Mesothelial cell of epicardium (in vitro differentiated cells): ENCODE measurements at places on chromosomes 16 and 17.

- peaks cover 22% of the 10 kb centered on the region for H3K4me1 ChIP-seq
- peak within 1 kb of the TSS; percentile 95 for H3K27ac ChIP-seq
- H3K27me3 ChIP-seq, result no peaks in the 10 kb centered on the region
Observed at GRCh38 chr17:32341857-32342602, at the start of gene C17orf75. Gene C17orf75, minus strand, starts transcription at chr17:32342173. Its CDS starts 34 bp downstream, at chr17:32342139.

GRCh38 chr17:21313320-21313719 is 28.8 kb downstream of the MAP2K3 start:
- H3K27me3 ChIP-seq, result peaks cover 1% of the 10 kb centered on the region
- DNase-seq, result no peak
- peaks cover 14% of the 10 kb centered on the region for H3K36me3 ChIP-seq

GRCh38 chr17:72416905-72417304 is 296.1 kb downstream of the SOX9 start:
- no peaks in the 10 kb centered on the region for H3K27me3 ChIP-seq
- no peak overlapping the region for H3K4me3 ChIP-seq
- H3K36me3 ChIP-seq, result peaks cover 23% of the 10 kb centered on the region
- DNase-seq, result no peak

DNA sequence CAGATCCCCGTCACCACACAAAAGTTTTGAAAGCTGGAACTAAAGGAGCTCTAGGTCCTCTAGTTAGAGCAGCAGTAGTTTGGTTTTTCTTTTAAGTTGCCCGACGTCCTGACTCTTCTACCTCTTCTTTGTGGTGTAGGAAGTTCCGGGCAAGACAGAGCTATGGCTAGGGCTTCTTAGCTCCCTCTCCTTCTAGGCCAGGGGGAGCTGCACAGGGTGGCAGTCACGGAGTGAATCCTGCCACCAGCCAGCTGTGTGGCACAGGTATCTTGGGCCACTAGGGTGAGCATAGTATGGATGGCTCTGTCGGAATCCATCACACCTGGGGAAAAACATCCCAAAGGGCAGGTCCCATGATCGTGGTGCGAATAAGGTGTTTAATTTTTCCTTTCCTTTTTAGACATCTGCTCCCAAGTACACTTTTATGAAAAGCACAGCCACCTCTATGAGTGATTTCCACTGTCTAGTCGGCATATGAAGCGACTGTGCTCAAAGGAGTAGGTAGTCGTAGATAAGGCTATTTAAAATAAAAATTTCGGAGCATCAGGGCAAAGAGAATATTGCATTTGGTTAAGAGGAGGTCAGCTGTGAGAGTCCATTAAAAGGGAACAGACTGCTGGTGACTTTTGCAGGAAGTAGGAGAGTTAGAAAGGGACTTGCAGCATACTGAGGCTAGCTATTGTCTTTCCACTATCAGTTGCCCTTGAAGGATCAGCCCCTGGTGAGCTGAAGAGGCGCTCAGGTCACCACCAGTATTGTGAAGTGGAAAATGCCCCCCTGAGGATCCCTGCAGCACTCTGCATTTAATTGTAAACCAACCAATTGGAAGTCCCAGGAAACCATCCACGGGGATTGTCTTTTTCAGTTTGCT is 2.1 kb downstream of the PRKCA start:
- H3K36me3 ChIP-seq, result no peaks in the 10 kb centered on the region
- peaks cover 60% of the 10 kb centered on the region for H3K27me3 ChIP-seq
- no peak overlapping the region for H3K27ac ChIP-seq
- DNase-seq, result no peak
- H3K4me3 ChIP-seq, result peak overlapping the region; percentile 79
- peaks cover 18% of the 10 kb centered on the region for H3K4me1 ChIP-seq

- H3K4me3 ChIP-seq, result no peak overlapping the region
- peaks cover 10% of the 10 kb centered on the region for H3K4me1 ChIP-seq
- peaks cover 25% of the 10 kb centered on the region for H3K36me3 ChIP-seq
- DNase-seq, result no peak
- H3K27ac ChIP-seq, result no peak overlapping the region
- no peaks in the 10 kb centered on the region for H3K27me3 ChIP-seq
Observed at GRCh38 chr17:30517786-30518185, 40.6 kb downstream of the GOSR1 start.

GRCh38 chr17:75625813-75626486 is 7.3 kb upstream of the SMIM5 start:
- no peaks in the 10 kb centered on the region for H3K27me3 ChIP-seq
- H3K27ac ChIP-seq, result no peak overlapping the region
- no peak for DNase-seq
- peaks cover 2% of the 10 kb centered on the region for H3K36me3 ChIP-seq

DNA sequence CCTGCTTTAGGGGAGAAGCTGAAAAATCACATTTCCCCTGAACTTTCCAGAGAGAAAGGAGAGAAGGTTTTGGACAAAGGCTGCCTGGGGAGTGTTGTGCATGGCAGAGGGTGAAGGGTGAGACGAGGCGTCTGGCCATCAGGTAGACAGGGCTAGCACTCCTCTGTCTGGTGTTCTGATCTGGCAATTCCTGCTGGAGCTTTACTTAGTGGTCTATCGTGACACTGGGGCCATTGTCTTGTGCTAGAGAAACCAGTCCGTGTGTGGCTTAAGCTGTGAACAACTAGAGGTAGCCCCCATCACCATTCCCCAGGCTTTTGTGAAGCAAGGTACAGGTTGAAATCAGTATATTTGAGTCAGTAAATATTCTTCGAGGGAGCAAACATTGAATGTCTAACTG is 8.5 kb downstream of the RHBDL3 start:
- no peaks in the 10 kb centered on the region for H3K4me1 ChIP-seq
- DNase-seq, result no peak
- H3K4me3 ChIP-seq, result no peak overlapping the region
- H3K27ac ChIP-seq, result no peak overlapping the region
- peaks cover 65% of the 10 kb centered on the region for H3K27me3 ChIP-seq
- no peaks in the 10 kb centered on the region for H3K36me3 ChIP-seq

GRCh38 chr17:56305007-56305406 is 151.7 kb downstream of the ANKFN1 start:
- H3K27me3 ChIP-seq, result peaks cover 24% of the 10 kb centered on the region
- H3K4me3 ChIP-seq, result no peak overlapping the region
- H3K27ac ChIP-seq, result no peak overlapping the region
- H3K36me3 ChIP-seq, result no peaks in the 10 kb centered on the region

DNA sequence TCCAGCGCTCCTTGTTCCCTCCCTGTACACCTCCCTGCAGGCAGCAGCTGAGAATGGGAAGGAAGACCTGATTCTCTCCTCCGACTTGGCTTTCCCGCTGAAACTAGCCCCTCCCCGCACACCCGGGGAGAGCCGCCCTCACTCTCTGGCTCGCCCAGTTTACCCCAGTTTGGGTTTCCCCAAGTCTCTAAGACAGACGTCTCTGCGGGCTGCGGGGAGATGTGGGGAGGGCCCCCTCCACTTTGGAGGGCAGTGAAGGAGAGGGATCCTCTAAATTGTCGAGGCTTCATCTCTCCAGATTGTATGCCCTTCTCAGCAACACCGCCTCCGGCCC is 797 bp downstream of the GRB7 start:
- H3K4me1 ChIP-seq, result peaks cover 39% of the 10 kb centered on the region
- DNase-seq, result no peak
- peaks cover 29% of the 10 kb centered on the region for H3K27me3 ChIP-seq
- H3K27ac ChIP-seq, result peak overlapping the region; percentile 95
- peaks cover 4% of the 10 kb centered on the region for H3K36me3 ChIP-seq

DNA sequence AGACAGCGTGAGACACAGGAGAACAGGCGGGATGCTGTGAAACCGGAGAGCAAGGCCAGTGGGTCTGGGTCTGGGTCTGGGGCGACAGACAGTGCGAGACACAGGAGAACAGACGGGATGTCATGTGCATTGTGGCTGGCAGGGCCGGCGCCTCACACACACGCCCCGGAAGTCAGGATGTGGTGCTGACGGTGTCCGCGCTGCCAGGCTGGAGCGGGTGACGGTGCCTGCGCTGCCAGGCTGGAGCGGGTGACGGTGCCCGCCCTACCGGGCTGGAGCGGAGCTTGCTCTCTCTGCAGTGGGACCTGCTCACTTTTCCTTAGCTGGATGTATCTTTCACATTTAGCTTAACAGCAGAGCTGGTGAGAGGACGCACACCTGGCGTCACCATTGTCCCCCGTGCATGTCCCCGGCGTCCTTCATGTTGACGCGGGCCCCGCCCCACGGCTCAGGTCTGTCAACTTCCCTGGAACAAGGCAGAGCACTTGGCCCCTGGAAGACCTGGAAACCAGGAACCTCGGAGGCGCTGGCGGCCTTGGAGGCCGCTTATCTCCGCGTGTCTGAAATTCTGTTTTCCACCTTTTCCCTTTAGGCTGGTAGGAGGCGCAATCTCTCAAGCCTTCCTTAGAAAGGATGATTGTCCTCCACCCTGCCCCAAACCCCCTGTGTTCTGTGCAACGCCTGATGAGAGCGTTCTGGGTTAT is 43.0 kb upstream of the ZNF750 start:
- H3K27me3 ChIP-seq, result no peaks in the 10 kb centered on the region
- H3K4me3 ChIP-seq, result no peak overlapping the region
- no peak overlapping the region for H3K27ac ChIP-seq
- H3K4me1 ChIP-seq, result peaks cover 23% of the 10 kb centered on the region

DNA sequence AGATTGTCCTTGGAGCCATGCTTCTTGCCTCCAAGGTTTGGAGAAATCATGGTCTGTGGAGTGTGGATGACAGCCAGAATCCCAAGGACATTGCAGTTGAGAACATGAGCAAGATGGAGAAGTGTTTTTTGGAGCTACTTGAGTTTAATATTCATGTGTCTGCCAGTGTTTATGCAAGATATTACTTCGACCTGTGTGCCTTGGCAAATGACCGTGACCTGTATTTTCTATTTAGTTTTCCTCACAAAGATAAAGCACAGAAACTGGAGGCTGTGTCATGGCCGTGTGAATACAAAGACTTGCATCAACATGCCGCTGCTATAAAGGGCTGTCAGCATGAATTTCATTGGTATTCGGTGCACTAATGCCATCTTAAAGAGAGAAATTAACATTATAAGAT is 9.0 kb downstream of the GGA2 start:
- H3K4me1 ChIP-seq, result peaks cover 14% of the 10 kb centered on the region
- no peak for DNase-seq
- H3K27ac ChIP-seq, result no peak overlapping the region
- H3K36me3 ChIP-seq, result no peaks in the 10 kb centered on the region
- no peak overlapping the region for H3K4me3 ChIP-seq
- H3K27me3 ChIP-seq, result no peaks in the 10 kb centered on the region

DNA sequence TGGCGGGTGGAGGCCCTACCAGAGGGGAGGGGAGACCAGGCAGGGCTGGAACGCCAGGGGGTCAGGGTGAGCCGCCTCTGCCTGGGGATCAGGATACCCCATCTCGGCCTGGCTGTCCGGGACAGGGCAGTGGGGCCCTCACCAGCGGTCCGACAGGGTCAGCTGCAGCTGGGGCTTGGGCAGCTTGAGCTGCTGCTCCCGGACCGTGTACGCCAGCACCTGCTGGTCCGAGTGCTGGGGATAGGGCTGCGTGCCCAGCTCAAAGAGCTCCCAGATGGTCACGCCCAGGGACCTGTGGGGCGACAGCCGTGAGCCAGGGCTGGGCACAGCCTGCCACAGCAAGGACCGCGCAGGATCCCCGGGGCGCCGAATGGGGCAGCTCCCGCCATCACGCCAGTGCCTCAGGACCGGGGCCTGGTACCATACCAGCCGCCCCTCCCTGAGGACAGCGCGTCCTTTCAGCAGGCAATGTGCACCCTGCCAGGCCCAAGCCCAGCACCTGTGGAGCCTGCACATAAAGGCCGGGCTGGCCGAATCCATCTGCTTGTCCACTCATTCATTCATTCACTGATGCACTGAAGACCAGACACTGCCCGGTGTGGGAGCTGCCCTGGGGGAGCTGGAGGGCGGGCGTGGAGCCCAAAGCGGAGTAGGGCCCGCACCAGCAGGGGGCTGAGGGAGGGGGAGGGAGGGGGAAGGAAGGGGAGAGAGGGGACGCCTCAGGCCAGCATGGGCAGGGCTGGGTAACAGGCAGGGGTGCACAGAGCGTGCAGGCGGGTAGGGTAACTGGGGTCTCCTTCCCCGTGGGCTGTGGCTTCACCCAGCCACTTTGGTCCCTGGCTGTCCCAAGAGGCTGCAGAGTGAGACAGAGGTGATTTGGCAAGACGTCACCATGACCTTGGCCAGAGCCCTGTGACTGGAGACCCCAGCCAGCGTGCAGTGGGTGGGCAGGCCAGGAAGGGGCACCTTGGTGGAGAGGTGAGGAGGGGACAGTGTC is 42.0 kb upstream of the PVALEF start:
- H3K27ac ChIP-seq, result no peak overlapping the region
- H3K27me3 ChIP-seq, result no peaks in the 10 kb centered on the region
- peaks cover 5% of the 10 kb centered on the region for H3K4me1 ChIP-seq

GRCh38 chr17:46002311-46002972 is 3.4 kb downstream of the STH start:
- H3K27ac ChIP-seq, result no peak overlapping the region
- no peak overlapping the region for H3K4me3 ChIP-seq
- H3K36me3 ChIP-seq, result no peaks in the 10 kb centered on the region
- peak; percentile 59 for DNase-seq
- no peaks in the 10 kb centered on the region for H3K27me3 ChIP-seq
